ENCODE measurements at places on chromosomes 5 and 9.

GRCh38 chr9:133493845-133494540, 15.1 kb upstream of the SLC2A6 start:
- DNase-seq, result no peak

DNA sequence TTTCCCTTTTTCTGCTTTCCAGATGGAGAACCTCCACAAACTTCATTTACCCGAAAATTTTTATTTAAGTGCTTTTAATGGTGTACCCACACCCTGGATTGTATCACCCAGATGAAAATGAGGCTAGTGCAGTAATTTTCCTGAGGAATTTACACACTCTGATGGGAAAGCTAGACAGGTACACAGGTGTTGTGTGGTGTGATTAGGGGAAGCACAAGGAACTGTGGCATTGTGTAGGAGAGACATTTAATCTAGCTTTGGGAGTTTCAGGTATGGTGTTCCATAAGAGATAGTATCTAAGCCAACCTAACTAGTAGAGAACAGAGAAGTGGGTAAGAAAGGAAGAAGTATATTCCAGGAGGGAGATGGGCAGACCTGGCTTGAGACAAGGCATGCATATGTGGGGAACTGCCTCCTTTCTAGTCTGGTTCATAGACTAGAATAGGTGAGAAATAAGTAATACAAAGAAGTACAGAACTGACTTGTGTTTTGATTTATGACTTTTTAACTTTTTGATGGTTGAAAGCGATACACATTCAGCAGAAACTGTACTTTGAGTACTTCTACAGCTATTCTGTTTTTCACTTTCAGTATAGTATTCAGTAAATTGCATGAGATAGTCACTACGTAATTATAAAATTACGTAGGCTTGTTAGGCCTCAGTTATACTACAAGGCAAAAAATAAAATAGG, 22.9 kb upstream of the ROPN1L start:
- DNase-seq, result peak; percentile 21

DNA sequence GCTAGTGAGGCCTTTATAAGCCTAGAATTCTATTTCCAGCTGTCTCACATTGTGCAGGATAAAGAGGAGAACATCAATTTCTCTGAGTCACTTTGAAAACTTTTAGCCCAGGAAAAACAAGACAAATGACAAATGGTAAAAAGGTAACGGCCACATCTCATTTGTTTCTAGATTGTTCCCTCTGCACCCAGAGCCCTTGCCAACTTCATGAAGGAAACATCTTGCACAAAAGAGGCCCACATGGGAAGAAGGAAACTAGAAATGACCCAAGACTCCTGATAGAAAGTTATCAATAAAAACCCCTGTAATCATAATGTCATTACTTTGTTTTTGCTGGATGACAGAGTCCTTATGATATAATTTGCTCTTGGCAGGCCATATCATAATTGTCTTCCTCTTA, 5.3 kb downstream of the DPYSL3 start:
- DNase-seq, result no peak

- no peak for DNase-seq
Measured at GRCh38 chr5:140550147-140551079, 3.0 kb downstream of the EIF4EBP3 start.

GRCh38 chr9:4596165-4596922, 65.8 kb upstream of the PLPP6 start:
- peak; percentile 32 for DNase-seq

DNA sequence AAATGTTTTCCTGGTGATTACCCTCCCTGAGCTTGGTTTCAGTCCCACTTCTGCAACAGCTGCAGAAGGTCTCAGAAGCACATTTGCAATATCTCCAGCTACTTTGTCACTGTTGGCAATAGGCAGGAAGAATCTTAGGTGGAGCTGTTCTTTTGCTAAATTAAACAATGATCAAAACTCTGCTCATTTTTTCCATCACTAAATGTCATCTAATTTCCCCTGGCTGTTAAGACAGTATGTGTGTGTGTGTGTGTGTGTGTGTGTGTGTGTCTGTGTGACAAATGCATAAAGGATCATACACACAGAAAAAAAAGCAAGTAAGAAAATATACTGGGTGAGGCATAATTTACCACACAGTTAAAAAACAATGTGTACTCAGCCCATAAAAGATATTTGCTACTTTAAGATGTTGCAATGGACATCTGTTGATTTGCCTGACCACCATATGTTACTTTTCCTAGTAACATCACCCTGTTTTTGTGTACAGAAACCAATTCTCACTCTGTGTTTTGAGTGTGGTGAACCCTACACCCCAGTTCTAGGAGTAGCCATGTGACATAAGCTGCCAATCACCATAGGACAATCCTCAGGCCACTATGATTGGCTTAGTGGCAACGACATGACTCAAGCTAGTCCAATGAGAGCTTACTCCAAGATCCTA, 572.6 kb upstream of the CLINT1 start:
- DNase-seq, result no peak

- no peak for DNase-seq
Measured at GRCh38 chr5:180332051-180332517, 21.1 kb downstream of the GFPT2 start.

GRCh38 chr5:124951661-124952060, 205.2 kb upstream of the ZNF608 start:
- no peak for DNase-seq

DNA sequence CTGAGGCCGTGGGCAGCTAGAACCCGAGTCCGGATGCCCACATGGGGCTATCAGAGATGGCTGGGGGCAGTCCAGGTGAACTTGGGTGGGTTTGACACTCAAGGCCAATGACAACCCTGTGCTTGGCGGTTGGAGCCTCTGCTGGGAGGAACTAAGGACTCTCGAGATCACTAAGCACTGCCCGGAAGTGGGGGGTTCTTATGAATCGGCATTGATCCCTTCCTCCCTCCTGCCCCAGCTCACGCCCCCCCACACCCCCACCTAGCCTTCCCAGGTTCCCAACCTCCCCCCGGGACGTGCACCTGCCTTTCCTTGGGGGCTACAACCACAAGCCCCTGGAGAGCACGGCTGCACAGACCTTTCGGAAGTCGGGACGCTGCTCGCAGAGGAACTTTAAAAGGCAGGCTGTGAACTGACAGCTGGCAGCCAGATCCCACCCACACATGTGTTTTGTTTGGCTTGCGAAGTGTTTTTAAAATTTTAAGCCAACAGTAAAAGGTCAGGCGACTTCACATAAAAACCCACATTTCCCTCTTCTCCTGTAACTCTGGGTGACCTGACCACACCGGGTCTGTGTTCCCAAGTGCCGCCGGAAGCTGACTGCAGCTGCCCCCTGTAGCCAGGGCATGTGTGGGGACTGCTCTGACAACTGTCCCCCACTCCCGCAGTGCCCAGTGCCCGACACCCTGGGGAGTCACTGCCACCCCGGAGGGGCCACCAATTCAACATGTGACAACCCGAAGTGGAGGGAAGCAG, 5.1 kb upstream of the RALGDS start:
- DNase-seq, result peak; percentile 42

GRCh38 chr9:33860200-33860871, 43.4 kb downstream of the UBE2R2 start:
- DNase-seq, result no peak

- peak; percentile 78 for DNase-seq
Measured at GRCh38 chr5:159337016-159337955, 7.0 kb upstream of the IL12B start.

DNA sequence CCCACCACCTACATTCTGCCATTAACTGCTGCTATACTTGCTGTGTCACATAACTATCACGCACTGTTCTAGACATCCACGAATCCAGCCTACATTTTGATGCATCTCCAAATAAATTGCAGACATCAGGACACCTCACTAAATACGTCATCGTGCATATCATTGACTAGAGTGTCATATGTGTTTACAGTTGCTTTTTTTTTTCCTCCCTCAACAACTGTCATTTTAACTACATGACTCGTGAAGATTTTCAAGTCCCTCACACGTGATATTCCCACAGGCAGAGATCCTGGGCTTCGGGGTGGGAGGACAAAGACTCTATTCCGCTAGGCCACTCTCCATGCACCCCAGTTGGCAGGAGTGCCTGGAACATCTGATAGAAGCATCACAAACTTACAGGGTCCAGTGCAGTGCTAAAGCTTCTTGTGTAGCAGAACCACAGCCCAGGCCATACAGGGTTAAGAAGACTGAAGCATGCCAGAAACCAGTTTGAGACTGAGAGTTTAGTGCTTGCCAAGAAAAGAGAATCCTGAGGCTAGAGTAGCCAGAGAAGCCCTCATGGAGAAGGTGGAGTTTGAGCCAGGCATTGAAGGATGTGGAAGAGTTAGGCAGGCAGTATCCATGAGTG, 1.1 kb downstream of the PCYOX1L start:
- no peak for DNase-seq

DNA sequence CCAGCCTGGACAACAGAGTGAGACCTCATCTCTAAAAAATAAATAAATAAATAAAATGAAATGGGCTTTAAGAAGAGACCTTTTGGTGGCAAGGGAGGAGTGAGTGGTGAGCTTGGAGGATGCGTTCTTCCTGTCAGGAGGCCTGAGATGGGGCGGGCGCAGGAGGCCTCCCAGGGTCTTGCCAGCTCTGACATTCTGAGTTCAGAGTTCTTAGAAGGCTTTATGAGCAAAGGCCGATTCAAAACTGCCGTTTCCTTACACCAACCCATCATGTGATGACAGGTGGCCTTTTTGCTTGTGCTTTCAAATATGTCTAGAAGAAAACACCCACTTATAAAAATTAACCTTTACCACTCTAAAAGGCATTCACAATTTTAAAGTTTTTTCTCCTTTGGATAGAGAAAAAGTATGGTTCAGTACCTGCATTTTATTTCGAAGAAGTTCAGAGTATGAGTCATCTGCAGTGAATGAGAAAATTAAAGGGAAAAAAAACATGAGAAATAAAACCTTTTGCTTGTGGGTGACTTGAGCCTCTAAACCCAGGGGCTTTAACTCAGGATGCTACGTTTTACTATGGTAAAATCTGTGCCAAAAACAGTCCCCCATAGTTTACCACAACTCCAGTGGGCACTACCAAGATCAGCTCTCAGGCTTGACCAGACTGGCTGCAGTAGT, 157.4 kb upstream of the OTULINL start:
- peak; percentile 49 for DNase-seq

GRCh38 chr9:83144492-83144891, 81.5 kb upstream of the RASEF start:
- DNase-seq, result no peak

DNA sequence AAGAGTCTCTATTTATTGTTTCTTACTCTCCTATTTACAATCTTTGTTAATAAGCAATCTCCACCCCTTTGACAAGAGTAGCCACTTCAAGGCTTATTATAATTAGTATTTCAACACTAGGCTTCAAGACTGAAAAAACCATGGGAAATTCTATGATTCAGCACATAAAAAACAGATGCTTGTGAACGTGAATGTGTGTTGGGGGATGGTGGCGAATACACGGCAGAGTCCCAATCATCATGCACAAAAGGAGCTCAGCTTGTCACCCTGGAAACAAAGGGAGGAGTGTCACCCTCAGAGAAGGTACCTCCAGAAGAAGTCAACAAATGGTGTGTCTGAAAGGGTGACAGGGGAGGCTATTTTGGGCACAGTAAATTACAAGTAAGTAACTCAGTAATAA, 157.2 kb upstream of the RETREG1 start:
- DNase-seq, result no peak

Data from activated CD4-positive, alpha-beta T cell treated with anti-CD3 and anti-CD28 coated beads, Interleukin-2, Interleukin-6, amounts not matched to agents 100 ng/mL and 50 ng/mL, durations not matched to agents 16 hours and 8 hours (primary cell).